ENCODE measurements at places on chromosomes 13 and 19.

- DNase-seq: no peak
Observed at GRCh38 chr13:75299913-75300862, 181.8 kb downstream of the TBC1D4 start.

GRCh38 chr13:77519808-77520207 is 15.7 kb upstream of the SCEL start:
- DNase-seq: no peak

- no peak for DNase-seq
Observed at GRCh38 chr13:21063031-21063430, 1.6 kb upstream of the LATS2 start.

DNA sequence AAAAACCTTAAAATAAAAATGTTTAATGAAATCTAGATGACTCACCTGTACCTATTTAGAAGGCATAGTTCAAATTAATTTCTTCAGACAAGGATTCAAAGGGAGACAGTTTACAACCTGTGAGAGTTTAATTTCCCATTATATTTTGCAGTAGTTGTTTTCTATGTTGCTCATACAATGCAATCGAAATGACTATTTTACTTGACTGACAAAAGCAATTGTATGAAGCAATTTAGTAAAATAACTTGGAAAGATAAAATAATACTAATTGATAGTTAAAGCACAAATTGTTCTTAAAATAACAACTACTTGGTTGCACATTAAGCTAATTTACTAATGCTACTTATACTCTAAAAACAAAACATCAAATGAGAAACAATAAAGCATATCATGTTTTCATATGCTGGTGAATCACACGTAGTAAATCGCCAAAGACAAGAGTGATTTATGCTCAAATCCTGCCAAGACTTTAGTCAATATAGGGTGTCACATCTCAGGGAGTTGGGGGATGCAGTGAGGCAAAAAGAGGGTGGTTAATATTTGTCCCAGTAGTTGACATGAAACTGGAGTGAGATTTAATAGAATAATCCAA is 6.4 kb downstream of the DACH1 start:
- no peak for DNase-seq

DNA sequence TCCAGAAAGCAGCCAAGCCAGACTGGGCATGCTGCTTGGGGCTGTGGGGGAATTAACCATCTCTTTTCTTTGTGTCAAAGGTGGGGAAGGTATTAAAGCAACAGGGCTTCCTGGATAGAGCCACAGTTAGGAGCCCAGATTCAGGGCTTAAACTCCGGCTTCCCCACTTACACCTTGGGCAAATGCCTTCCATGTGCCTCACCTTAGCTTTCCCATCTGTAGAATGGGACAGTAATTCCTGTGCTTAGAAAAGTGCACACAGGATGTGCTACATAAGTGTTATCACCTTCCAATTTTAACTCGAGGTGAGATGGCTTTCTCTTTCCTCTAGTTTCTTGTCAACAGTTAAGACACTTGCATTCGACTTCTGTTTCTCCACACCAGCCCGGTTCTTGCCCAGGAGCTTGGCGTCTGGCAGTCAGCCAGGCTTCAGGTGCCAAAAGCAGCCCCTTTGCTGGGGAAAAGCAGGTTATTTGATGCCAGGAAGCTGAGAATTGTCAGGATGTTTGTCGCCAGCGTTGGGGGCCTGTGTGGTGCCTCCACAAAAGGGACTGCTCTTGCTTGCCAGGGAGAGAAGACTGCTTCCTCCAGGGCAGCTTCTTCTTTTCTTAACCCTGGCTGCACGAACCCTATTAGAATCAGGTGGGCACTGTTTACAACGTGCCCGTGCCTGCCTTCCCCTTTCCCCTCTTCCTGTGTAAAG is 79.2 kb downstream of the SIPA1L3 start:
- no peak for DNase-seq

- no peak for DNase-seq
Observed at GRCh38 chr13:49939321-49939720, 3.2 kb upstream of the SPRYD7 start.

- no peak for DNase-seq
Observed at GRCh38 chr19:48625891-48626327, 6.6 kb downstream of the SPHK2 start.

Data from NCI-H1694 (cell line).